SHP77 treated with DMSO at 0.1 percent for 48 hours (cell line): ENCODE measurements at places on chromosomes 11 and 22.

- DNase-seq, result no peak
Measured at GRCh38 chr11:92659793-92660192, 309.7 kb upstream of the MTNR1B start.

DNA sequence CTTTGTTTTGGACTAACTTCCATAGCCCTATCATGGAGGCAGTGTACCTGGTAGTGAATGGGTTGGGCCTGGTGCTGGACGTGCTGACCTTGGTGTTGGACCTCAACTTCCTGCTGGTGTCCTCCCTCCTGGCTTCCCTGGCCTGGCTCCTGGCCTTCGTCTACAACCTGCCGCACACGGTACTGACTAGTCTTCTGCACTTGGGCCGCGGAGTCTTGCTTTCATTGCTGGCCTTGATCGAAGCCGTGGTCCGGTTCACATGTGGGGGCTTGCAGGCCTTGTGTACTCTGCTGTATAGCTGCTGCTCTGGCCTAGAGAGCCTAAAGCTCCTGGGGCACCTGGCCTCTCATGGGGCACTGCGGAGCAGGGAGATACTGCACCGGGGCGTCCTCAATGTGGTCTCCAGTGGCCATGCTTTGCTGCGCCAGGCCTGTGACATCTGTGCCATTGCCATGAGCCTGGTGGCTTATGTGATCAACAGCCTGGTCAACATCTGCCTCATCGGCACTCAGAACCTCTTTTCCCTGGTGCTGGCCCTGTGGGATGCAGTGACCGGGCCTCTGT, 846 bp downstream of the RNF26 start:
- DNase-seq, result no peak

DNA sequence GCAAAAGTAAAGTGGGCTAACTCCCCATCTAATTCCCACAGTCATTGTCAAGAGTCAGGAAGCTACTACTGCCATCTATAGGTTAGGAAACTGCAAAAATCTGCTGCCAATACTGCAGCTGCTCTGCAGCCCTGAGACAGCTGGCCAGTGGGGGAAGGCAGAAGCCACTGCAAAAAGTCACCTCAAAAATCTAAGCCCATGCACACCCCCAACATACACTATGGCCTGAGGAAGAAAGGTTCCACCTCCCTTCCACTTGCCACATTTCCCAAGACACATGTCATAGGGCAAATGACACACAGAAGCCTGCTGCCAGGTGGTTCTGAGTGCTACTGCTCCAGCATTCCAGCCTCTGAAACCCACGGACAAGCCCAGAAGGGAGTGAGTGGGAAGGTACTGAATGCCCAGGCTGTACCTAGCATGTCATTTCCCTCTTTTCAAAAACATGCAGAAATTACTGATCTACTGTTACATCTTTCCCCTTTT, 36.9 kb downstream of the DGCR2 start:
- DNase-seq, result no peak

- no peak for DNase-seq
Measured at GRCh38 chr11:2930704-2931419, 1.6 kb upstream of the PHLDA2 start.

DNA sequence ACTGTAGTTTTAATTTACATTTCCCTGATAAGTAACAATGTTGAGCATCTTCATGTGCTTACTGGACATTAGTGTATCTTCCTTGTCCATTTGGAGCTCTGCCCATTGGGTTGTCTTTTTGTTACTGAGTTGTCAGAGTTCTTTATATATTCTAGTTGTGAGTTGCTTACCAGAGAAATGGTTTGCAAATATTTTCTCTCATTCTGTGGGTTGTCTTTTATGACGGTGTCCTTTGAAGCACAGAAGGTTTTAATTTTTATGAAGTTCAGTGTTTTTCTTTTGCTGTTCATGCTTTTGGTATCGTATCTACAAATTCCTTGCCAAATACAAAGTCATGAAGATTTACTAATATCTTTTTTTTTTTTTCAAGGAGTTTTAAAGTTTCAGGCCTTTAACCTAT, 42.4 kb downstream of the ZBTB44 start:
- no peak for DNase-seq

DNA sequence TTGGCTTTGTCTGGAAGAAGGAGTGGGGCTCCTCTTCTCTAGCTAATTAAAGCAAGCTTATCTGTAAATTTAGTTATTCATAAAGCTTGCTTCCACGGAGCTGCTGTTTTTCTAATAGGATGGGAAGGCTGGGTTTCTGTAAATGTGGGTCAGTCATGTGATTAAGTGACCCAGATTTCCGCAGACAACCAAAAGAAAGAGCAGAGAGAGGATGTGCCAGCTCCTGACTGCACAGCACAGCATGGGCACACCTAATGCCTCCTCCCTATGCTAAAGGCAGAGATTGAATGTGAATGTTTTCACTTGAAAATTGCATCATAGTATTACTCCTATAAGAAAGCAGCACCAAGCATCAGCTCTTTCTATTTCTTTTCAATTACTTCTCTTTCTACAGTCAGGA, 160.2 kb downstream of the FAT3 start:
- DNase-seq, result no peak

DNA sequence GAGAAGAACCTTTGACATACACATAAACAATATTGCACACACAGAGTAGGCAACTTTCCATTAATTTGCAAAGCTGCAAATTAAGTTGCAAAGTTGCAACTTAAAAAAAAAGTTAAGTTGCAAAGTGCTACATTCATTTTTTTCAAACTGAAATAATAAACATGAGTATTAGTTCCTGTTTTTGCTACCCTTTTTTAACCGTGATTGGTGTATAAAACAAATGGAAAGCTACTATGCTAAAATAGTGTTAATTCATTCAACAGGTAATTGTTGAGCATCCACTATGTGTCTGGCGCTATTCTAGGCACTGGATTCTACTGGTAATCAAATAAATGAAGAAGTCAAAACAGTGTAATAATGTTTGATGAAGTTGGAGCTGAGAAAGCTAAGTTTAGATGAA, 8.1 kb downstream of the ZFP91 start:
- no peak for DNase-seq

- no peak for DNase-seq
Measured at GRCh38 chr11:114745150-114745671, 66.9 kb downstream of the NXPE2 start.

- no peak for DNase-seq
Measured at GRCh38 chr22:34102633-34103032, 182.4 kb upstream of the LARGE1 start.

DNA sequence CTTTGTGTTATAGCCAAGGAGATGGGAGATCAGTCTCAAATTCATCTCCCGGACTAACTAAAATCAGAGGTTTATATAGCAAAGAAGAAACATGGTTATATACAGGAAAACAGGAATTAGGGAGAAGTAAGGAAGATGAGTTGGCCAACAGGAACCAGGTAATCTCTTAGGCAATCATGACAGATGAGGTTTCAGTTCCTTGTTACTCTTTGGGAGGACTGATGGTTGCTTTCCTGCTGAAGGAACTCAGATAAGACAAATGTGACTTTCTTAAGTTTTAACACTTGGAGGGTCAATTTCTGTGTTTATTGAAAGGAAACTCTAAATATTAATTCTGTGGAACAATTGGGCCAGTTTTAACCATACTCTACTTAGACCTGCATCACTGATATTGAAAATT, 1072.0 kb upstream of the CNTN5 start:
- no peak for DNase-seq

GRCh38 chr11:86814775-86815174, 14.4 kb downstream of the PRSS23 start:
- DNase-seq, result no peak

GRCh38 chr22:44505796-44506354, 7.8 kb upstream of the RTL6 start:
- peak; percentile 7 for DNase-seq

DNA sequence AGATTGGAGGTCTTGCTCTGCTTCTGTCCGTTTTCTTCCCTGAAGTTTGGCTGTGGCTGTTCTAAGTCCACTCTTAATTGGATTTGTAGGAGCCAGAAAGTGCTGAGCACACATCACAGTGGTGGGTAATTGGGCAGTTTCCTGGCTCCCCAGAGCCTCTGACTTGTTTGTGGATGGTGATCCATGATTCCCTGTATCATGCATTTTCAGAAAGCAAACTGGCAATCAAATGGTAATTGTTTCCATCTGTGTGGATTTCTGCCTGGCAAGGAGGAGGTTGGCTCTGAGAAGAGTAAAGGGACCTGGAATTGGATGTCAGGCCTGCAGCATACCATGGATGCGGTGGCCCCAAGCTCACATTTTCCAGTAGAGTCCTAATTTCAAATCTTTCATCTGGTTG, 49.5 kb downstream of the PPFIBP2 start:
- no peak for DNase-seq
